ENCODE measurements at places on chromosomes 11 and 22.
A peak's percentile ranks its signal among the peaks of the same experiment; 100 is the strongest.

DNA sequence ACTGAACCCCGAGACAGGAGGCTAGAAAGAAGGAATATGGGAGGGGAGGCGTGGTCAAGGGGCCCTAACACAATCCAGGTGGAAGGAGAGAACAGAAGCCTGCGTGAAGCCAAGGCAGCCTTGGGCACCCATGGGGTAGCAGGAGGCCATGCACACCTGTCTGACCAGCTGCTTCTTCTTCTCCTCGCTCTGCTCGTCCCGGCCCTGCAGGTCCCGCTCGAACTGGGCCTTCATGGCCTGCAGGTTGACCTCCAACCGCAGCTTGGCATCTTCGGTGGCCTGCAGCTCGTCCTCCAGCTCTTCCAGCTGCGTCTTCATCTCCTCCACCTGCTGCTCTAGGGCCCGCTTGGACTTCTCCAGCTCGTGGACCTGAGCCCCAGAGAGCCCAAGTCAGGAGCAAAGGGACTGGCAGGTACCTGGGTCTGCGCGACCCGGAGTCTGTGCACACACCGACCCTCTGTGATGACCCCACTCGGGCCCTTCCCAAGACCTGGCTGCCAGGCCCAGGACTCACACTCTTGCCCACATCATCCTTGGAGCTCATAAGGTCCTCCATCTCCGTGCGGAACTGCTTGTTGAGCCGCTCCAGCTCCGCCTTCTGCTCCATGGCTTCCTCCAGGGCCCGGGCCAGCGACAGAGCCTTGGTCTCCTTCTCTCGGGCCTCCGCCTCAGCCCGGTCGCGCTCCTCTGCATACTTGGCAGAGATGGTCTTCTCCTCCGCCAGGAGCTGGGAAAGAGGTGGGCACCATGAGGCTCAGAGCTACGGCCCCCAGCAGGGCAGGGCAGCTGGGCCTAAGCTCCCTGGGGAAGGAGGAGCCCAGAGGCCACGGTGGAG lies 35.9 kb downstream of the APOL1 start:
- DNase-seq, result no peak

- DNase-seq, result peak; percentile 37
Observed at GRCh38 chr11:44611687-44612434, 46.4 kb downstream of the CD82 start.

DNA sequence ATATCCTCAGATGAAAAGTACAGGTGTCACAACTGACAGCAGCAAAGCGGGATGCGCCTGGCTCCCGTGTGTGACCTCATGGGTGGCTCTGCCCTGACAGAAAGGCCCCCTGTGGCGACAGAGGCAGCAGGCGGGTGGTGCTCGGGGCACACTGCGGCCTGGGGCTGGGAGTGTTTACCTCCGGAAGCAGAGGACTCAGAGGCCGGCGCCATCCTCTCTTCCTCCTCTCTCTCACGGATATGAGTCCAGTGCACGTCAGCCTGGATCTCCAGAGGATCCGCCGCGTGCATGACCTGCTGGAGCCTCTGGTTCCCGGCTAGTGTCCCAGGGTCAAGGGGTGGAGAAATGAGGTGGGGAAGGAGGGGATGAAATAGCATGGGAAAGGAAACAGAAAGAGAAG lies 53.2 kb upstream of the BID start:
- DNase-seq, result no peak

- no peak for DNase-seq
Observed at GRCh38 chr11:126716456-126717083, 284.0 kb downstream of the KIRREL3 start.

GRCh38 chr11:120063686-120064340 lies 74.1 kb downstream of the TRIM29 start:
- DNase-seq, result no peak

DNA sequence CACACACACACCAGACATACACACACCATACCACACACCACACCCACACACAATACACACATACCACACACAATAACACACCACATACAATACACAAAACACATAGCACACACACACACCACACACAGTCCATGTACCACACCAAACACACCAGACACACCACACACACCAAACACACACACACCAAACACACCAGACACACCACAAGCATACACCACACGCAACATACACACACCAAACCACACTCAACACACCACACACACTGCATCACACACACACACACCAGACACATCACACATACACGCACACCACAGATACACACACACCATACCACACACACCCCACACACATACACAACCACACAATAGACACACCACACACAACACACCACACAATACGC lies 54.8 kb downstream of the IGSF9B start:
- no peak for DNase-seq

GRCh38 chr22:50529897-50530579 lies at the start of gene TYMP:
TYMP (minus strand) TSS chr22:50530012; CDS start chr22:50529709, 303 bp downstream.
- DNase-seq, result no peak

DNA sequence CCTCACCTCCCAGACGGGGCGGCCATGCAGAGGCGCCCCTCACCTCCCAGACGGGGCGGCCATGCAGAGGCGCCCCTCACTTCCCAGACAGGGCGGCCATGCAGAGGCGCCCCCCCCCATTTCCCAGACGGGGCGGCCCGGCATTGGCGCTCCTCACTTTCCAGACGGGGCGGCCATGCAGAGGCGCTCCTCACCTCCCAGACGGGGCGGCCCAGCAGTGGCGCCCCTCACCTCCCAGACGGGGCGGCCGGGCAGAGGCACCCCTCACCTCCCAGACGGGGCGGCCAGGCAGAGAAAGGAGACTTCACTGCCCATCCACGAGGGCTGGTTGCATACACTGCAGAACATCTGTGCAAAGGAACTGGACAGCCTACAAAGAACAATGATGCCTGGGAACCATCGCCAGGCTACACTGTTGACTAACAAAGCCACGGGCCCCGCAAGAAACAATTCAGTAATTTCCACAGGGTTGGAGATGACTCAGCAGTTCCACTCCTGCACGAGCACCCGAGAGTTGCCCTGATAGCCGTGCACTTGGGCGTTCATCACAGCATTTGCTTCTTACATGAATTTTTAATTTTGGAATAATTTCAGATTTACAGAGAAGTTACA lies 58.7 kb downstream of the CTTN start:
- DNase-seq, result no peak

GRCh38 chr11:67099831-67100324 lies 19.2 kb upstream of the KDM2A start:
- DNase-seq, result no peak

GRCh38 chr11:69080257-69080995 lies 31.7 kb downstream of the TPCN2 start:
- no peak for DNase-seq

GRCh38 chr11:108939135-108939534 lies 274.3 kb downstream of the DDX10 start:
- no peak for DNase-seq

DNA sequence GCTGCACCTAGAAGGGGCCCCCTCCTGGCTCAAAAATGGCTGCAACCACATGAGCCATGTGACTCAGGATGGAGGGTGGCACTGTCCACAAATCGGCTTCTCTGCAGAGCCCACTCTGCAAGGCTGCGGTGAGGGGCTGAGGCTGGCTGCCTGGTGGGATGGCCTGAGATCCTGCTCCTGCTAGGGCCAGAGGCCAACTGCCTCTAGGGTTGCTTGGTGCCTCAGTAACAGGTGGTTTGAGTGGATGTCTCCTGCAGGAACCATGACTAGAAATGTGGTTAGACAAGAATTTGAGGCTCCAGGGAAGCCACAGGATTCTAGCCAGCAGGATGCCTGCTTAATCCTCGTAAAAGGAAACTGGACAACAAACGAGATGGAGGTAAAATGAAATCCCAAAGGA lies 17.1 kb downstream of the PATZ1 start:
- DNase-seq, result no peak

DNA sequence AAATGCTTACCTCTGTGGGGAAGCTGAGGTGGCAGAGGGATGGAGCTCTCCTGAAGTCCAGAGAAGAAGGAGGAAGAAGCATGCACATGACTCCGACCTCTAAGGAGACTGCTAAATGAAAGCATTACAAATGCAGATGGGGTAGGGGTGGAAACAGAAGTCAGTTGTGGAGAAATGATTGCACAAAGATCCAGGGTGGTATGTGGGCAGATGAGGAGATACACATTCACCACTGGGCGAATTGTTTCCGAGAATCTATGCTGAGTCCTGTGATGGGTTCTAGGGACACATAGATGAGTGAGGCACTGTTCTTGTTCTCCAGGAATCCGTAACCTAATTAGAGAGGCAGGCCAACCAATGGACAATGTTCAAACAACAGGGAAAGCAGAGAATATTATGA lies 188.9 kb upstream of the ZBED5 start:
- DNase-seq, result no peak

GRCh38 chr11:133895551-133895950 lies 50.2 kb upstream of the SPATA19 start:
- DNase-seq, result no peak

DNA sequence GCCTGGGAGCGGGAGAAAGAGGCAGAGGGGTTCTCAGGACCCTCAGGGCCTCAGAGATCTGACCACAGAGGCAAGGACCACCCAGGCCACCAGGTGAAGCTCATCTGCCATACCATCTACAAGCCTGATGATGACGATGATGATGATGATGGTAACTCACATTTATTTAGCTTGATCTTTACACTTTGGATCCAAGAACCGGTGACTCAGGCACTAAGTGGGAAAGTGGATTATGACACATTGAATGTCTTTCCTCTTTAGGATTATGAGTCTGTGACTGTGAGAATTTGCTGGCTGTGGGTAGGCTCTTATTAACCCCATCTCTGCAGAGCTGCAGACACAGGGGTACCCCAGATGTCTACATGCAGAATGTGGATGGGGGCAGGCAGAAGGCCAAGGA lies 110.3 kb downstream of the DSCAML1 start:
- DNase-seq, result no peak

GRCh38 chr11:72271980-72272379 lies 28.0 kb upstream of the PHOX2A start:
- no peak for DNase-seq

GRCh38 chr11:109349276-109350080 lies 72.5 kb upstream of the C11orf87 start:
- no peak for DNase-seq

- DNase-seq, result no peak
Observed at GRCh38 chr11:64764040-64764611, 4.4 kb upstream of the PYGM start.

DNA sequence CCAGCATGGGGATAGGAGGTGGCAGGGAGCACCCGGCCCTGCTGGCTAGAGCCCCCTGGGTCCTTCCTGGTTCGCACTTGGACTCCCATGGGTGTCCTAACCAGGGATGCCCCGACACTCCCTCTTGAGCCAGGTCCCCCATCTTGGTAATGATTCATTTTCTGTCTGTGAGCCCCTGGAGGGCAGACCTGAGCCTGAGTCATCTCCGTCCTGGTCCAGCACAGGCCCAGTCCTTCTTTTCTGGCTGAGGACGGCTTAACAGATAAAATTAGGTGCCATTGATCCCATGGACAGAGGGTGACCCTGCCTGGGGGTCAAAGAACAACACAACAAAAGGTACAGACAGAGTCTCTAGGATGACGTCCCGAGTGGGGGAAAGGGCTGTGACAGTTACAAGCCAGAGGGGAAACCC lies 3.5 kb downstream of the RHOD start:
- no peak for DNase-seq

GRCh38 chr11:16262645-16262955 lies 93.7 kb downstream of the SOX6 start:
- no peak for DNase-seq

GRCh38 chr11:125514336-125515101 lies 18.5 kb upstream of the FEZ1 start:
- no peak for DNase-seq

DNA sequence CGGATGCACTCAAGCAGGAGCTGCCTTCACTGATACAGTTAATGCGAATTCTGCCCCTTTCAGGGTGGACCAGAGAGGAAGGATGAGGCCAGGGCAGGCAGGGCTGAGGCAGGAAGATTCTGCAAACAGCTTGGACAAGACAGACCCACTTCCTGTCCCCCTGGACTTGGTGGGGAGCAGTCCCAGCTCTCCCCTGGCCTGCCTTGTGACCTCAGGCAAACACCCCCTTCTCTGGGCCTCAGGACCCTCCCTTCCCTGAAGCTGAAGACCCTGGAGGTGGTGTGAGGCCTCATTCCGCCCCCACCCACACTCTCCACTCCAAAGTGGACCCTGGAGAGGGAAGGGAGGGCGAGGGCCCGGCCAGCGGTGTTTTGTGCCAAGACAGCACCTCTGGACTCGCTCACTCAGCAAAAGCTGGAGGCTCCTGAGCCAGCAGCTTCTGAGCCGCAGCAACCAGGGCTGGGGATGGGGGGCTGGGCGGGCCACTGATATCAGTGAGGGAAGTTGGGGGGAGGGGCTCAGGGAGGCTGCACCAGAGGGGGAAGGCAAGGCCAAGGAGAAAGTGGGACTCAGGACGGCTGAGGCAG lies 8.5 kb downstream of the RAB3IL1 start:
- no peak for DNase-seq

GRCh38 chr11:116972691-116973090 lies 125.5 kb downstream of the SIK3 start:
- DNase-seq, result no peak

GRCh38 chr11:36447947-36448346 lies 62.1 kb downstream of the TRAF6 start:
- DNase-seq, result no peak

DNA sequence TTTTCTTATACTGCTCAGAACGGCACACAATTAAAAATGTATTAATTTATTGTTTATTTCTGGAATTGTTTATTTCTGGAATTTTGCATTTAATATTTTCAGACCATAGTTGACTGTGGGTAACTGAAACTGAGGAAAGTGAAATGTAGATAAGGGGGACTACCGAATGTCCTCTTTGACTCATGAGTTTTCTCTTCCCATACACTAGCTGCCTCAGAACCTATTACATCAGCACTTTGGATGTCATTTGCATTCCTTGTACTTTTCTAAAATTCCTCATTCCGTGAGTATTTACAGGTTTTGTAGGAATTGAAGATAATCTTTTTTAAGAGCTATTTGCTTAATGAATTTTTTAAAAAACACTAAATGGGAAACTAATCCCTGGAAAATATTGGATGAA lies 29.8 kb downstream of the ZC3H12C start:
- no peak for DNase-seq

DNA sequence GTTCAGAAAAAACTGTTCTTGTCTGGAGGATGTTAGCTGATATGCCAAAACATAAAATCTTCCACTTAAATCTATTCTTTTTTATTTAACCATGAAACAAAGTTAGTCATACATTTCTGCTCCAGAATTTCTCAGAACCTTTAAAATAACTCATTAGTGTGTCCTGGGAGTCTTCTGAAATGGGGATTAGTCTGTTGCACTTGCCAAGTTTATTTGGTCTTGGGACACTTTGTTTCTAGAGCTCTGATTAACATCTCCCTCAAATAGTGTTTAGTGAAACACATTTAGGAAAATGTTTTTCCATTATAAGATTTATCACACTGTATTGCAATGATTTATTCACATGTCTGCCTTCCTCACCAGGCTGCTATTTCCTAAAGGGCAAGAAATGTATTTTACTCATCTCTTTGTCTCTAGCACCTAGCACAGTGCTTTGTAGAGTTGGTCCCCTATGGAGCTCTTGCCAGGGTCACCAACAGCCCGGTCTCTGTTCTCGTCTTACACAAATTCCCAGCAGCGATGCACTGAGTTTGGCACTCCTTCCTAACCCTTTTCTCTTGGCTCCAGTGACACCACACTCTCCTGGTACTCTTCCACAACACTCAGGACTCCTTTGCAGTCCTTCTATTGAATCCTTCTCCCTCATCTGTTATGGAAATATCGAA lies 189.2 kb downstream of the CSNK2A3 start:
- no peak for DNase-seq

GRCh38 chr22:25643232-25644000 lies 78.9 kb downstream of the GRK3 start:
- no peak for DNase-seq

- DNase-seq, result no peak
Observed at GRCh38 chr11:129366737-129367597, 8.7 kb upstream of the BARX2 start.

- DNase-seq, result no peak
Observed at GRCh38 chr11:2135648-2136201, 3.5 kb downstream of the IGF2 start.

All from stimulated activated CD4-positive, alpha-beta T cell treated with anti-CD3 and anti-CD28 coated beads, Interleukin-1b, Interleukin-23, amount 100 ng/mL, for 1 hour (primary cell).